ENCODE measurements at places on chromosomes 4 and X.

GRCh38 chr4:179485781-179486180 lies 2043.5 kb upstream of the AGA start:
- DNase-seq = no peak

DNA sequence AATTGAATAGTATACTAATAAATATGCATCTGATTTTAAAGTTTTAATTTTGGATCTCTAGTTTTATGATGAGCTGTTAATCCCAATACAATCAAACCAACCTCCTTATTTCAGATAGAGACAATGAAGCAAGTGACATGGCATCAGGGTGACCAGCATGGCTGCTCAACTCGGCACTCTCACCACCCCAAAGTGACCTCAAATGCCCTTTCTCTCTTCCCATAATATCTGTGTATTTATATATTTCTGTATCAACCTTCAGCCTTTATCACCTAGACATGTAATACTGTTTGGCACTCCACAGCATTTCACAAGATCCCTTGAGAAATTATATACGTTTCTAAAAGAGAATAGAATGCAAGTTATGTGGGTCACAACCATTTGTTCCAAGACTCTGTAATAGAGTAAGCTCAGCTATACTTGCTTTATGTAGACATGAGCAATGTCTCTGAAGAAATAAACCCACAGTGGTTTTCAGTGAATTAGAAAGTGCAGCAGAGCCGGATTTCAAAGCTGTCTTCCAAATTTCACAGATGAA lies 1623.2 kb upstream of the PABPC4L start:
- DNase-seq = no peak

- no peak for DNase-seq
Observed at GRCh38 chrX:11435568-11435967, 142.4 kb downstream of the AMELX start.

GRCh38 chr4:11496351-11496829 lies 67.7 kb upstream of the HS3ST1 start:
- no peak for DNase-seq

GRCh38 chrX:135931644-135932487 lies 38.4 kb downstream of the SAGE1 start:
- peak; percentile 19 for DNase-seq

DNA sequence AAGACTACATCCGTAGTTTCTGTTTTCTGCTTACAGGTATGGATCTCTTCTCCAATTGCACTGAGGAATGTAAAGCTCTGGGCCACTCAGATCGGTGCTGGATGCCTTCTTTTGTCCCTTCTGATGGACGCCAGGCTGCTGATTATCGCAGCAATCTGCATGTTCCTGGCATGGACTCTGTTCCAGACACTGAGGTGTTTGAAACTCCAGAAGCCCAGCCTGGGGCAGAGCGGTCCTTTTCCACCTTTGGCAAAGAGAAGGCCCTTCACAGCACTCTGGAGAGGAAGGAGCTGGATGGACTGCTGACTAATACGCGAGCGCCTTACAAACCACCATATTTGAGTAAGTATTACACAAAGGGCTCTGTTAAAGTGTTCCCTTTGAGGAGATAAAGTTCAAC lies 13.8 kb downstream of the PCDH10 start:
- DNase-seq = no peak

DNA sequence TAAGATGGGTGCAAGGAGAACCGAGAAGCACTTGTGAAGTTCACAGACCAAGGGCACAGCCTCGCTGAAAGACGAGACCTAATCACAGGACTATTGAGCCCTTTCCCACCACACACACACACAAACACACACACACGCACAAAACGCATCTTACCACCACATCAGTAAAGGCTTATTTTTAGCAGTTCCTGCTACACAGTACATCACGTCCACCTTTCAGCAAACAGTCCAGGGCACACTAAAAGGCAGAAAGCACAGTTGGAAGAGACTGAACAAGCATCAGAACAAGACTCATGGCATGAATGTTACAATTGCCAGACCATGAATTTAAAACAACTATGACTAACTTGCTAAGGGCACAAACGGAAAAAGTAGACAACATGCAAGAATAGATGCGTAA lies 83.6 kb upstream of the MAPK10 start:
- no peak for DNase-seq

DNA sequence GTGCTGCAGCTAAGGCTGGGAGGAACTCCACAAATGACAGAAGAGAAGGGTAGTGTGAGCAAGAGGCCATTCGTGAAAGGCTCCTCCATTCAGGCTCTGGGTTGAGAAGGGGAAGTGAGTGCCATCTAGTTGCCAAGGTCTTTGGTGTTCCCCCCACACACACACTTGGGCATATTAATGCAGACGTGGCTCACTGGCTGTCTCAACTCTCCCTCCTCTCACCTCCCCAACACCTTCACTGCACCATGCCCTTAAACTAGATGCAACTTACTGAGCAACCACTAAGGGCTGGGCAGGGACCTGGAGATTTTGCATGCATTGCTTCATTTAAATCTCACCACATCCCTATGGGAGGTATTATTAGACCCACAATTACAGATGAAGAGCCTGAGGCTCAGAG lies 8.7 kb downstream of the CLRN2 start:
- DNase-seq = no peak

DNA sequence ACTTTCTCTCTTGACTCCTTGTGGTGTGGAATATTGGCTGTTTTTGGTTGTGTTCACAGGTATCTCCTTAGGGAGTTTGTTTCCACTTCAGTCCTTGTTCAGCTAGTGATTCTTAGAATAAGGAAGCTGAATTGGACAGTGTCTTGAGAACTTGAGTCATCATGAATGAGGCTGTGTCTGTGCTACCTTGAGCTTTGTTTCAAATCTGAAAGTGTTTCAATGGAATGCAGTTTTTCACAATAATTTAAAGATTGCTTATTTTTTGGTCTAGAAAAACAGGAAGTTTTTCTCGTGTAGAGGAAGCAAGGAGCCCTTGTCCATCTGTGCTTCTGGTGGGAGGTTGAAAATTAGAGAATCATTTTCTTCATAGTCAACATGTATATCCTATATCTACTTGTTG lies 76.5 kb downstream of the ZNF518B start:
- no peak for DNase-seq

DNA sequence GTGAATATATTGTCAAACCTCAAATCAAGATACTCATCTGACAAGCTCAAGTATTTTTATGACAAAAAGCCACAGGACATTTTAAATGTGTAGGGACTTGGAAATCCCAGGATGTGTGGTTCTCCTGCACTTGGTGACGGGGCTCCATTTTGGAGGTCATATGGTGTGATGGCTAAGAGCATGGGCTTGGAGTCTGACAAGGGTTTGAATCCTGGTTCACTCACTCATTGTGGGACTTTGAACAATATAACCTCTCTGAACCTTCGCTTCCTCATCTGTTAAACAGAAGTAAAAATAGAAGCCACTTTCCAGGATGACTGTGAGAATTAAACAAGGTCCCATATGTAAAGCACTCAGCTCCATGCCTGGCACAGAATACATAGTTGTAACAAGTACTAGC lies 99.6 kb downstream of the SMIM20 start:
- no peak for DNase-seq

- DNase-seq = no peak
Observed at GRCh38 chr4:168488869-168489274, 8.0 kb upstream of the PALLD start.

- DNase-seq = no peak
Observed at GRCh38 chrX:19162851-19163250, 40.6 kb upstream of the ADGRG2 start.

- no peak for DNase-seq
Observed at GRCh38 chr4:110055158-110055768, 142.6 kb downstream of the EGF start.

DNA sequence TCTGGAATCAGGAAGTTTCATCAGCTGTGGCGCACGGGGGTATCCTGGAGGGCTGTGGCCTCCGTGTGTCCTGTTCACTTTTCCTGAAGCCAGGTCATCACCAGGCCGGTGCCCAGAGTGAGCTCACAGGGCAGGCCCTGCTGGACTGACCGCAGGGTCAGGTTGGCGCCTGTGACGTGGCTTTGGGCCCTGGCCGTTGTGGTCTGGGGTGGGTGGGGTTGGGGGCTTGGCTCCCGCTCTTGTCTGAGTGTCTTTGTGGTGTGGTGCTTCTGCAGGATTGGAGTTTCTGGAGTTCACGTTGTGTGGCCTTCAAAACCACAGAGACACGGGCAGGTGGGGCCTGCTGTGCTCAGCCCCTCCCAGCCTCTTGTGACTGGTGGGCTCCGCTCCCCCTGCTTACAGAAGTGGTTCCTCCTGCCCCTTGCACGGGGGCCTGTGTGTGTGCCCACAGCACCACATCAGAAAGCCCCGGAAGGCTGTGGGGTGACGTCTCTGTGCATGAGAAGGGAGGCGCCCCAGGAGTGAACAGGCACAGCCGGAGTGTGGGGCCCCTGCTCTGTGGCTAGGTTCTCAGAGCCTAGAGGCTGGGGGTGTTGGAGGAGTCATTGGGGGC lies 9.5 kb downstream of the RGS12 start:
- DNase-seq = no peak

DNA sequence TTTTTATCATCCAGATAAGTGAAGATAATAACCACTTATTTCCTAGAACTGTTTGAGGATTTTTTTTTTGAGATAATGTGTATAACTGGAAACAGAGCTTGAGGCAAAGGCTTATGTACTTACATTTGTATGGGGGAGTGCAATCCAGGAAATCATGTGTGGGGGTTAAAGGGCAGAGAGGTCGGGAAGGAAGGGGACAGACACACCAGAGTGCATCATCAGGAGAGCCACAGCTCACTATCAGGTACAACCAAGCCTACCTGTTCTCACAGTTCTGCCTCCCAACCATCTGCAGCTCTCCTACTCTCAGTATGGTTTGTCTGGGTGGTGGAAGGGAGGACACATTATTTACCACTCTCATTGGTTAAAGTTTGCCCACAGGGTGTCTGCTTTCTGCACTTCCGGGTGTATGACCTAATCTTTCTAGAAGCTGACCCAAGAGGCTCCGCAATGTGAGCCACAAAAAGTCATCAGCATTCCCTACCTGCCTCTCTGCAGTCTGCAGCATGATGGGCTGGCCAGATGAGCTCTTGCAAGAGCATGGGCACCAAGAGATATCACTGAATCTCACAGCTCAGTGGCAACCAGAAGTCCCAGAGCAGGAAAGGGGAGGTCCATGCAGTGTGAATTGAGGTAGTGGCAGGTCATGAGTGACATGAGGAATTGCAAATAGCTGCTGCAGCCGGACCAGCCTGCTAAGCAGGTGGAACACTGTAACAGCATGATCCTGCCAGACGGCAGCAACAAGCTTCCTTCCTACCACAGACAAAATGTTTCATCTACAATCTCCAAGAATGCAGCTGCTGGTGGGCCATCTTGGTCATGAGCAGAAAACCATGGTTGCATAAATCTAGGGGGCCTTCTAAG lies 36.9 kb upstream of the SPRY1 start:
- no peak for DNase-seq

GRCh38 chrX:63720293-63720692 lies 64.7 kb downstream of the ARHGEF9 start:
- DNase-seq = no peak

DNA sequence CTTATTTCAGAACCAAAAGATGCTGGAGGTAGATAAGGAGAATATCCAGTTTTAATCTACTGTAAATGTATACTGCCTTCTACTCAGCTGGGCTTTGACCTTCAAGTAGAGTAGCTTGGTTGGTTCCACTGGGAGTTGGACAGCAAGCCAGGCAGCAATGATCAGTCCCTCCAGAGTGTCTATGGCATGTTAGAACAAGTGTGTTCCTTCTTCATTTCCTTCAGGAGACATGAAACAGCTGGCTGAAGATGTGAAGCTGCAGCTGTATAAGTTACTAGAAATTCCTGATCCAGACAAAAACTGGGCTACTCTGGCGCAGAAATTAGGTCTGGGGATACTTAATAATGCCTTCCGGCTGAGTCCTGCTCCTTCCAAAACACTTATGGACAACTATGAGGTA lies 111.1 kb downstream of the NFKB1 start:
- DNase-seq = no peak

- DNase-seq = no peak
Observed at GRCh38 chr4:123206016-123206415, 190.6 kb upstream of the SPRY1 start.

- DNase-seq = no peak
Observed at GRCh38 chrX:108132034-108132433, 40.5 kb downstream of the ATG4A start.

DNA sequence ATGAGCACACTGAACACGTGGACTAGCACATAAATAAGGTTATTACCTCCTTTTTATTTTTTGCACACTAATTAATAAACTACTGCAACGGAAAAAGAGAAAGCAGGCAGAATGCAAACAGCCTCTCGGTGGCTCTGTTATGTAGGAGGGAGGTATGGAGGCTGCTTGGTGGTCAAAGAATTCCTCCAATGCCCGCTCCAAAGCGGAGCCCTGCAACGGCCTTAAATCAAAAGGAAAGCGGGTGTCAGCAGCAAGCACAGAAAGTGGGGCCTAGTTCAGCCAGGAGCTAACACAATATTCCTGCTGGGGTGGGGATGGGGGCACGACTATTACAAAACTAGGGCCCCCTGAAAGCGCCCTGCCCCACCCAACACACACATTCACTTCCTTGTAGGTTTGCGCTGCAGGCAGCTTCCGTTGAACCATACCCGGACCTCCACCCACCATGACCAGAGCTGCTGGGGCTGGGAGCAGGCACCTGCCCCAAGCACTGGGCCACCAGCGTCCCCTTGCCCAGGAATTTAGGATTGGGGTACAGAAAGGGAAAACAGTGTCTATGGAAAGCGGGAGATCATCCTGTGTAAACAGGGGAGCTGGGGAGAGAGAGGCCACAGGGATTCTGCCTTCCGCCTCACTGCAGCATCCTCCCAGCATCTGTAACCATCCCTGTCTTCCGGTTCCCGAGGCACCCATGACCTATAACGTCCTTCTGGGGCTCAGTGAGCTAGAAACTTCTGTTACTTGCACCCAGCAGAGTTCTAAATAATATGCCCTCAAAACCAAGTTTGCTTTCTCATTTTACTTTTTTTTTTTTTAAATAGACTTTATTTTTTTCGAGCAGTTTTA lies 57.1 kb upstream of the DDX3X start:
- no peak for DNase-seq

- no peak for DNase-seq
Observed at GRCh38 chrX:102808336-102808735, 87.8 kb downstream of the GPRASP3 start.

GRCh38 chrX:11770320-11770719 lies 12.3 kb downstream of the MSL3 start:
- DNase-seq = peak; percentile 49

DNA sequence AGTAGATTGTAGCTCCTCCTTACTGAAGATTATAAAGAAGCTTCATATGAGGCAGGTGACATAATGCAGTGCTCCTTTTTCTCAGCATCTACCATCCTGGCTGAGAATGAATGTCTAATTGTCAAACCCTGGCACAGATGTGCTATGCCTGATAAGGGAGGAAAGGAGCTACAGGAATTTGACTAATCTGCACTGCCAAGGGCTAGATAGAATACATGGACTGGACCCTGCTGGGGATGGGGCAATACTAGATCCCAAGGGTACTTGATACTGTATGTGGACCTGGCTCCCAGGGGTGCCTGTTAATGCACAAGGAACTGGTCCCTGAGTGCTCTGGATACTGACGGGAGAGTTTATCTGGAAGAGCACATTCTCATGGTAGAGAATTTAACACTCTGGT lies 362.2 kb upstream of the EMCN start:
- DNase-seq = no peak
